ENCODE measurements at places on chromosomes 16 and 17. TPM values are rescaled to one million over a fixed set of nuclear protein-coding genes. Genes with fewer than 3 reads are reported as not detected.

The ACSM2A gene
- not detected for total RNA-seq

DNA sequence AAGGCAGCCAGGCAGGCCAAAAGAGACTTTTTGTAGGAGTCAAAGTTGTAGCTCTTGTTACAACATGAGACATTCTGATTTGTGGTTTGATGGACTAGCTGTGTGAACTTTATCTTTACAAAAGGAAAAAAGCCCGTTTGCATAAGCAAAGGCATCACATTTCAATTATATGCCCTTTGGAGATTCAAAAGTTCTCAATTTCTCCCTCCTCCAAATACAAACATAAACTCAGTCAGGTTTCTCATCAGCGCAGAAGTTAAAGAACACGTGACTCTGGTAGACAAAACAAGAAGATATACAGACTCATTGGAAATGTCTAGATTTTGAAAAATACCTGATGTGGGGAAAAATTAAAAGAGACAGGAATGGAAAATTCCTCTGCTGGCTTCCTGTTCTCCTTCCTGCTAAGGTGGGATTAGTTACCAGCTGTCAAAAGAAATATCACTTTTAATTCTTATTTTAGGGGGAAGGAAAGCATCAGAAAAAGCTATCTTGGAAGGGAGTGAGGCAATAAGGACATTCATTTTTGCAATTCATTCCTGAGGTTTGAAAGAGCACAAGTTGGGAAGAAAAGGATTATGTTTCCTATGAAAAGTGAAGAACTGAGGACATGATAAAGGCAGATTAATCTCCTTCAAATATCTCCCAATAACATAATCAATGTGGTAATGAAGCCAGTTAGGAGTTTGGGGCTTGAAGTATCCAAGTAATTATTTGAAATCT is 4.6 kb upstream of the KCNJ16 start:
- no peaks in the 10 kb centered on the region for H3K36me3 ChIP-seq
- DNase-seq = no peak
- no peak overlapping the region for H3K27ac ChIP-seq

GRCh38 chr16:54412037-54412436 is 125.5 kb upstream of the IRX3 start:
- H3K27ac ChIP-seq = no peak overlapping the region
- no peaks in the 10 kb centered on the region for H3K27me3 ChIP-seq
- H3K4me3 ChIP-seq = no peak overlapping the region
- no peaks in the 10 kb centered on the region for H3K36me3 ChIP-seq

The EVI2A gene
- total RNA-seq = 34.2 TPM

The PPM1E gene
- under 0.01 TPM for total RNA-seq

GRCh38 chr16:73017321-73017720 is 30.6 kb downstream of the ZFHX3 start:
- H3K27me3 ChIP-seq = no peaks in the 10 kb centered on the region
- no peak for DNase-seq
- H3K27ac ChIP-seq = no peak overlapping the region
- H3K36me3 ChIP-seq = no peaks in the 10 kb centered on the region
- H3K4me3 ChIP-seq = no peak overlapping the region

DNA sequence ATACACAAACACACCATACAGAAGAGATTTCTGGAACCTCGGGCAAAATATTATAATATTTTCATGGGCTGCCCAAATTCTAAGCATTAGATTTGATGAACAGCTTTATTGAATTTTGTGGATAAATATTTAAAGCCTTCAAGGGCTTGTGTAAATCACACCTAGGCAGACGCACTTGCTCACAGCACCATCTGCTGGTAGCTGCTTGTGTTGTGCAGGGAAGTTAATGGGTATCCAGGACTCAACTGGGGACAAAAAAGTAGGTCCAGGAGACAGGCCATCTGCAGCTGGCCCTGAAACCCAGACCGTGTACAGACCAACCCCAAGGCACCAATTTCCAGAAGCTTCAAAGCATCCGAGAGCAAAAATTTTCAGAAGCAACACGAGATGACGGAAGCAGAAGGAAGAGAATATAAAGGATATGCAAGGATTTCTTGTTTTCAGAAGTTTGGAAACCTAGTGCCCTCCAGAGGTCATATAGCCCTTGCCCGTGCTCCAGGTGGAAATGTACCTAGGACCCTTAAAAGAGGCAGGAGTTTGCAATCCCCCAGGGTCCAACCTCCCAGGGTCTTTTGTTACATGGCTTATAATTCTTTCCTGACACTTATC is 140.0 kb downstream of the CHD9NB start:
- peak; percentile 64 for DNase-seq
- H3K36me3 ChIP-seq = no peaks in the 10 kb centered on the region
- H3K4me3 ChIP-seq = no peak overlapping the region
- no peak overlapping the region for H3K27ac ChIP-seq

GRCh38 chr16:89958068-89958467 is 9.5 kb downstream of the DEF8 start:
- H3K27me3 ChIP-seq = no peaks in the 10 kb centered on the region
- H3K4me3 ChIP-seq = peak overlapping the region; percentile 21
- no peak overlapping the region for H3K27ac ChIP-seq
- no peaks in the 10 kb centered on the region for H3K36me3 ChIP-seq

DNA sequence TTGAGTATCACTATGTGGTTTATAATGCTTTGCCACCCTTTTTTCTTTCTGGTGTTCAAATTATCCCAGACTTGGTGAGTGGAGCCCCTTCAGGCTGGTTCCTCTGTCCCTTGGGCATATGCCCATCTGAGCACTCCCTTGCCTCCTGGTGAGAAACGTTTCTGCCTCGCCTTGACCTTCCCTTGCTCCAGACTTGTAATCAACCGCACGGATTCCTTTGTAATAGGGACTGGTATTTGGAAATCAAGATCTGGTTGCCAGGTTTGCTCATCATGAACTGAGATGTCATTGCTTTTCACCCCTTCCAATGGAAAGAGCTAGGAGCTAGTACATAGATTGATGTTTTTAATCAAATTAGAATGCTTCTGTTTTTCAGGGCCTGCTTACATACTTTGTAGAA is 43.7 kb downstream of the SEC14L1 start:
- H3K27ac ChIP-seq = no peak overlapping the region
- no peaks in the 10 kb centered on the region for H3K36me3 ChIP-seq
- DNase-seq = no peak
- no peaks in the 10 kb centered on the region for H3K27me3 ChIP-seq
- H3K4me3 ChIP-seq = no peak overlapping the region

DNA sequence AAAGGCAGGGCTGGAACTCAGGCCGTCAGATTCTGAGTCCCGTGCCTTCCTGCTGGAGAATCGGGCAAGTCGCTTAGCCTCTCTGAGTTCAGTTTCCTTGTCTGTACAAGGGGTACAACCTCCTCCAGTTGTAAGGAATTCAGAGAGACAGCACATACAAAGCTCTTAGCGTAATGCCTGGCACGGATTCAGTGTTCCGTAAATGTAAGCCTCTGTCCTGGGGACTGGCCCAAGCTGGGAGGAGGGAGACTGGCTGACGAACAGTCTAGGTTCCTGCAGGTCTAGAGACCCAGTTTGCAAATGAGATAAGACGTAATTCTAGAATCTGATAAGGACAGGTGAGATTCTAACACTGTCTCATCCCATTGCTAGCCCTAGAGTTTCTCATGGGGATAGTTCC is 9.9 kb downstream of the METTL22 start:
- no peaks in the 10 kb centered on the region for H3K27me3 ChIP-seq
- H3K4me3 ChIP-seq = no peak overlapping the region
- H3K27ac ChIP-seq = no peak overlapping the region

GRCh38 chr16:53773881-53774280 is 69.9 kb downstream of the FTO start:
- peak overlapping the region; percentile 84 for H3K27ac ChIP-seq
- no peak for DNase-seq
- no peak overlapping the region for H3K4me3 ChIP-seq
- H3K36me3 ChIP-seq = no peaks in the 10 kb centered on the region

GRCh38 chr17:14451729-14452191 is 150.9 kb downstream of the HS3ST3B1 start:
- H3K36me3 ChIP-seq = no peaks in the 10 kb centered on the region
- H3K4me3 ChIP-seq = no peak overlapping the region
- no peaks in the 10 kb centered on the region for H3K27me3 ChIP-seq
- DNase-seq = no peak
- H3K4me1 ChIP-seq = no peaks in the 10 kb centered on the region

DNA sequence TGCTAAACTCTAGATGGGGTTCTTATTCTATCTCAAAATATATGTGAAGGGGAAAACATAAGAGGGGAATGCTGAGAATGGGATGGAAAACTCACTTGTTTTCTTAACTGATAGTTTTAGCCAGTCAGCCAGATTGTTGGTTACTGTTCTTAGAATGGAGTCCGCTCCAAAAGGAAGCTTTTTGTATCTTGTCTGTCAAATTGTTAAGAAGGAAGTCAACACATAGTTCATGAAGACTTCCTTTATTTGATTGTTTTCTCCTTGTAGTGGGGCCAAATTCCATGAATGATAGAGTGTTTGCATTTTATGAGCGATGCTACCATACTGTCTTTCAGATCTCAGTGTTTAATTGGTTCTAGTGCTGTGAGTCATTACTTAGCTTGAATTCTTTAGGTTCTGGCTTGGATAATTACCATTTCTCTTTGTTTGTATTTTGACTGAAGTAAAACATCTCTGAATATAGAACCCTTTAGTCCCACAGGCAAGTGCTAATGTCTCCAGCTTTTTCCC is 98.3 kb upstream of the GOT2 start:
- DNase-seq = no peak
- H3K4me3 ChIP-seq = no peak overlapping the region
- no peaks in the 10 kb centered on the region for H3K36me3 ChIP-seq
- H3K27ac ChIP-seq = no peak overlapping the region
- no peaks in the 10 kb centered on the region for H3K4me1 ChIP-seq
- H3K27me3 ChIP-seq = no peaks in the 10 kb centered on the region

DNA sequence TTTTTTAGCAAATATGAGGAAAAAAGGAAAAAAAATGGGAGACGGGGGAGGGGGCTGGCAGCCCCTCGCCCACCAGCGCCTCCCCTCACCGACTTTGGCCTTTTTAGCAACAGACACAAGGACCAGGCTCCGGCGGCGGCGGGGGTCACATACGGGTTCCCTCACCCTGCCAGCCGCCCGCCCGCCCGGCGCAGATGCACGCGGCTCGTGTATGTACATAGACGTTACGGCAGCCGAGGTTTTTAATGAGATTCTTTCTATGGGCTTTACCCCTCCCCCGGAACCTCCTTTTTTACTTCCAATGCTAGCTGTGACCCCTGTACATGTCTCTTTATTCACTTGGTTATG is 1.2 kb upstream of the TMEM88 start:
- DNase-seq = no peak
- no peaks in the 10 kb centered on the region for H3K36me3 ChIP-seq
- H3K4me1 ChIP-seq = peaks cover 8% of the 10 kb centered on the region
- no peak overlapping the region for H3K4me3 ChIP-seq
- no peak overlapping the region for H3K27ac ChIP-seq

The PSMD12 gene
- total RNA-seq = 21.2 TPM

DNA sequence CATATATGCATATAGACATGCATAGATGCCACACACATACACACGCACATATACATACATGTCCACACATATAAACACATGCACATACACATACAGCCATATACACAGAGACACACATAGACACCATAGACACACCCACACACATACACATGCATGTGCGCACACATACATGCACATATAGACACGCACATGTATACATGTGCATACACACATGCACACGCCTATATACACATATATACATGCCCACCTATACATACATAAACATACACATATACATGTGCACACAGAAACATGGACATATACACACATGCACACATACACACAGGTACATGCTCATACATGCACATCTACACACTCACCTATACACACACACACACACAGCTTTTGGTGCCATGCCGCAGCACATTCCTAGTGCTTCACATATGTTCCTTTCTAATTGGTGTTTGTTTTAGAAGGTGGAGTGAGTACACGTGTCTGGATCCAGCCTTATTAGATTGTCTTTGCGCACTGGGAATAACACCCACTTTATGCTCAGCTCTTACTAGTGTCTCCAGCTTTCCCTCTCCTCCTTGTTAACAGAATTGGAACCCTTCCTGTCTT is 198.0 kb downstream of the RPTOR start:
- H3K4me1 ChIP-seq = no peaks in the 10 kb centered on the region
- H3K27me3 ChIP-seq = no peaks in the 10 kb centered on the region
- no peaks in the 10 kb centered on the region for H3K36me3 ChIP-seq
- no peak overlapping the region for H3K27ac ChIP-seq

The CA7 gene
- total RNA-seq = not detected

GRCh38 chr17:42438600-42439567 is 15.8 kb upstream of the CAVIN1 start:
- no peak for DNase-seq
- no peaks in the 10 kb centered on the region for H3K4me1 ChIP-seq
- no peaks in the 10 kb centered on the region for H3K36me3 ChIP-seq
- no peak overlapping the region for H3K27ac ChIP-seq
- H3K27me3 ChIP-seq = no peaks in the 10 kb centered on the region
- no peak overlapping the region for H3K4me3 ChIP-seq

GRCh38 chr17:30505868-30506417 is 28.7 kb downstream of the GOSR1 start:
- DNase-seq = no peak
- H3K36me3 ChIP-seq = no peaks in the 10 kb centered on the region
- H3K4me1 ChIP-seq = no peaks in the 10 kb centered on the region
- H3K4me3 ChIP-seq = no peak overlapping the region
- H3K27ac ChIP-seq = no peak overlapping the region
- no peaks in the 10 kb centered on the region for H3K27me3 ChIP-seq

The GJC1 gene
- total RNA-seq = 4.6 TPM

DNA sequence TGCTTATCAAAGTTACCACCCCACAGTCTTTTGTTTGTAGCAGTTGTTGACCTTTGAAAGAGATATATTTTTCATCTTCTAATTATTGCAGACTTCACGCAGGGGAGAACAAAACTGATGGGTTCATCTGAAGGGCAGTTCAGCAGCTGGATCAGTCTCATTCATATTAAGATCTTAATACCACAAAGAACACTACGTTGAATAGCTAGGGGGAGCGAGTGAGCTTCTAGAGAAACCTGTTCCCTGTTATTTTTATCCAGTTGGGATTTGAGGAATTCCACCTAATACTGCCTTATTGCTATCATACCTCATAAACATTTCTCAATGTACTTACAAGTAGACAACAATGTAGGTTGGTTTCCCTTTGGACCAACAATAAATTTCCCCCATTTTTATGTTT is 306.1 kb upstream of the KIF2B start:
- H3K4me1 ChIP-seq = no peaks in the 10 kb centered on the region
- no peaks in the 10 kb centered on the region for H3K27me3 ChIP-seq
- H3K4me3 ChIP-seq = no peak overlapping the region
- no peak overlapping the region for H3K27ac ChIP-seq
- H3K36me3 ChIP-seq = no peaks in the 10 kb centered on the region

DNA sequence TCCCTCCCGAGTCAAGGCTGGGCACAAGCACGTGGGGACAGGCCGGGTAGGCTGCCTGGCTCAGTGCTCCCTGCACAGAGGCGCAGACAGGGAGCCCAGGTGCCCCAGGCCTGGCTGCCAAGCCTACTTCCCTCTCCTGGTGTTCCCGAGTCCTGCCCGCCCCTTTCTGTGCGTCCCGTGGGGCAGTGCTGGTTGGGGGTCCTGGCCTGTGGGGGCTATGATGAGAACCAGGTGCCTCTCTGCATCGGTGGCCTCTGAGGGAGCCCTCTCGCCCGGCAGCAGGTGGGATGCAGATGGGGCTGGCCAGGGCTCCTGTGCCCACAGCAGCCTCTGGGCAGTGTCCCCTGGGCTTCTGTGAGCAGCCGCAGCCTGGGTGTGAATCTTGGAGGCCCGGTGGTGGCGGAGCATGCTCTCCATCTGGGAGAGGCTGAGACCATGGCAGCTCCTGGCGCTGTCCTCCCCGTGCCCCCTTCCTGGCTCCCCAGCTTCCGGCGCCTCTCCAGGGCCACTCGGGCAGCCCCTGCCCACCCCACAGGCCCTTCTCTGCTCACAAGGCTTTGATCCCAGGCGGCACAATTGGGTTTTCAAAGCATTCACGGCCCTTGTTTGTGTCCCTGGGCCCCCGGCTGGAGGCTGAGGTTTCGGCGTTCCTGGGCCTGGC is 7.2 kb downstream of the CENPX start:
- H3K4me3 ChIP-seq = no peak overlapping the region
- no peak for DNase-seq
- no peak overlapping the region for H3K27ac ChIP-seq
- no peaks in the 10 kb centered on the region for H3K4me1 ChIP-seq

Measured in breast epithelium (tissue), 4 donors.